ENCODE measurements at places on chromosomes 3 and 15.

DNA sequence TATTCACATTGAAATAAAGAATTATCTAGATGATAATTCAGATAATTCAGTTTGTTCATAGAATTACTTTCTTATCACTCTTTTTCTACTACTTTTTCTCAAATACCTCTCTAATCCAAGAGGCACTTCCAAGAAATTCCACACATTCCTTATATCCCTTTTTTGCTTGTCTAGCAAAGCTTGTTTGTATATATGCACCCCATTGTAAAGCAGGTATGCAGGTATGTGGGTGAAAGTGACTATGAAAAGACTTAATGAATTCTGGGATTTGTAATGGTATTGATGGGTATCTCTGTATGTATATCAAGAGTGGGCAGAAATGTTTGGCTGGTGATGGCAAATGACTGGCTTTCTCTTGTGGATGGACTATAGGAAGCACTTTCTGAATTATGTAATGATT is 94.1 kb upstream of the FGF7 start:
- no peak for DNase-seq

GRCh38 chr3:133970339-133970738 is 59.4 kb downstream of the SLCO2A1 start:
- DNase-seq = no peak

- DNase-seq = no peak
These were observed 50.6 kb upstream of the SPATA16 start for GRCh38 chr3:173191611-173192010.

GRCh38 chr15:73313861-73314260 is 54.9 kb downstream of the HCN4 start:
- no peak for DNase-seq

DNA sequence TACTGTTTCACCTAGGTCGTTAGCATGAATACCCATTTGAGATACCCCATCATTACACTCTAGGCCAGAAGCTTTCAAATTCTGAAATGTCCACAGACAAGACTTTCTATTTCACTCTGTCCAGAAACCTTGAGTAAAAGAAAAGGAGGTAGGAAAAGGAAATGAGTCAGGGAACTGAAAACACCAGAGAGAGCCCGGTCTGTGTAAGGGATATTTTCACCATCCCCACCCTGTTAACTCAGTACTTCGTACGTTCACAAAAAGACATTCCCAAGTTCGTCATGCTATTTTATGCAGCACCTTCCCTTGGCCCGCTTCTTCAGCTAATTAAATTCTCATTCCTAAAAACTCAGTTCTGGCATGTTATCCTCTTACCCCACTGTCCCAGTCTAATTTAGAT is 89.4 kb upstream of the SOX2 start:
- DNase-seq = no peak

DNA sequence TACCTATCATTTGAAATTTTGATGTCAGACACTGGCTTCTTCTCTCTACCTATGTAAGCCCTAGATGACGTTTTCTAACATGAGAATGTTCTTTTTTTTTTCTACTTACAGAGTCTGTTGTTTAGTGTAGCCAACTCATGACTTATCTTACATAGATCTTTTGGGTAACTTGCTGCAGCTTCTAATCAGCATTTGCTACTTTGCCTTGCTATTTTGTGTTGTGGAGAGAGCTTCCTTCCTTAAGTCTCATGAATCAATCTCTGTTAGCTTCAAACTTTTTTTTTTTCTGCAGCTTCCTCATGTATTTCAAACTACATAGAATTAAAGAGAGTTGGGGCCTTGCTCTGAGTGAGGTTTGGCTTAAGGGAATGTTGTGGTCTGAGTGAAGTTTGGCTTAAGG is 568.7 kb upstream of the BCHE start:
- no peak for DNase-seq

DNA sequence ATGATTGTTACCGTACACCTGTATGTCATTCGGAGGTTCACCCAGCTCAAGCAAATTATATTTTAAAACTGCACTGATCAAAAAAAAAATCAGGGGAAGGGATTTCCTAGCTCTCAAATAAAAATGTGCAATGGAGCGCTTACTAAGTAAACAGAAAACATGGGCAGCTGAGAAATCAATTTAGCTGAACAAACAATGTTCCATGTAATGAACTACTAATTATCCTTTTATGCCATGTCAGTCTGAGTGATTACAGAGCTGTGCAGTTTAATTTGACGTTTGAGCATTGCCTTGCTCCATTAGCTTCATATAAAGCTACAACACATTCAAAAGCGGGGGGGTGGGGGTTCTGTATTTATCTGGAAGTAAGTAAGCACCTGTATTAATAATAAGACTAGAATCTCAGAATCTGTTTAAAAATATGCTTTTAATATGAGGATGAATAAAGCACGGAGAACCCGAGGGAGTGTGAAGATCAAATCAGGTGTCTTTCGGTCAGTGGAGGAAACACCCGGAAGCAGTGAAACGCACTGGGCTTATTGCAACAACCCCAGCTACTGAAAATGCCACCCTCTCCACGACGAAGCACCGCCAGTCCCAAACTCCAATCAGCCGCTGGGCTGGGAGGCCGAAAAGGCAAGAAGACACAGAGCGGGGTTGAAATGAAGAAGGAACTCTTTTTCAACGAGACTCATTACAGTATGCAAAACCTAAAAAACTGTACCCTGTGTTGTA is 196.5 kb upstream of the ATP11B start:
- no peak for DNase-seq

GRCh38 chr15:86384186-86384585 is 304.5 kb downstream of the AGBL1 start:
- no peak for DNase-seq

GRCh38 chr3:115671761-115672455 is 48.6 kb downstream of the GAP43 start:
- no peak for DNase-seq

GRCh38 chr15:51346136-51346535 is 4.7 kb downstream of the GLDN start:
- DNase-seq = no peak

- no peak for DNase-seq
These were observed 9.4 kb downstream of the DCUN1D1 start for GRCh38 chr3:182970811-182971418.

- DNase-seq = no peak
These were observed 90.6 kb downstream of the TNFAIP8L3 start for GRCh38 chr15:51004103-51004551.

GRCh38 chr3:126340081-126340511 is 17.1 kb downstream of the KLF15 start:
- no peak for DNase-seq

GRCh38 chr3:195907684-195907933 is 742 bp downstream of the TNK2 start:
- no peak for DNase-seq

DNA sequence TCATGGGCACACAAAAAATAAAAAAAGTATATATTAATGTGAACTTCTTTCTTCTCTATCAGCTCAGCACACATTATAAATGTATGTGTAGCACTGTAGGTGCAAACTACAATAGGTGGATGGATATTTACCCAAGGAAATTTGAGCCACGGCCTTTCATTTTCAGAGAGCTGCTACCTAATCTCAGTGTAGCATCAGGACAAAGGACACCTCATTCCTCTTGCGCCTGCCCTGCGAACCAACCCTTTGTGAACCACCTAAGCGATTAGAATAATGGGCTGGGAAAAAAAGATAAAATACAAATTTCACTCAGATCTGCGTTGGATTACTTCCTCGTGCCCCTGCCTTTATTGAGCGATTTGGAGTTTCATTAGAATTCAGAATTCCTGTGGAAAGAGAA is 263.2 kb downstream of the NR2F2 start:
- no peak for DNase-seq

GRCh38 chr15:89375093-89376005 is 40.7 kb upstream of the POLG start:
- no peak for DNase-seq

GRCh38 chr3:129736070-129736469 is 129.6 kb upstream of the PLXND1 start:
- no peak for DNase-seq

DNA sequence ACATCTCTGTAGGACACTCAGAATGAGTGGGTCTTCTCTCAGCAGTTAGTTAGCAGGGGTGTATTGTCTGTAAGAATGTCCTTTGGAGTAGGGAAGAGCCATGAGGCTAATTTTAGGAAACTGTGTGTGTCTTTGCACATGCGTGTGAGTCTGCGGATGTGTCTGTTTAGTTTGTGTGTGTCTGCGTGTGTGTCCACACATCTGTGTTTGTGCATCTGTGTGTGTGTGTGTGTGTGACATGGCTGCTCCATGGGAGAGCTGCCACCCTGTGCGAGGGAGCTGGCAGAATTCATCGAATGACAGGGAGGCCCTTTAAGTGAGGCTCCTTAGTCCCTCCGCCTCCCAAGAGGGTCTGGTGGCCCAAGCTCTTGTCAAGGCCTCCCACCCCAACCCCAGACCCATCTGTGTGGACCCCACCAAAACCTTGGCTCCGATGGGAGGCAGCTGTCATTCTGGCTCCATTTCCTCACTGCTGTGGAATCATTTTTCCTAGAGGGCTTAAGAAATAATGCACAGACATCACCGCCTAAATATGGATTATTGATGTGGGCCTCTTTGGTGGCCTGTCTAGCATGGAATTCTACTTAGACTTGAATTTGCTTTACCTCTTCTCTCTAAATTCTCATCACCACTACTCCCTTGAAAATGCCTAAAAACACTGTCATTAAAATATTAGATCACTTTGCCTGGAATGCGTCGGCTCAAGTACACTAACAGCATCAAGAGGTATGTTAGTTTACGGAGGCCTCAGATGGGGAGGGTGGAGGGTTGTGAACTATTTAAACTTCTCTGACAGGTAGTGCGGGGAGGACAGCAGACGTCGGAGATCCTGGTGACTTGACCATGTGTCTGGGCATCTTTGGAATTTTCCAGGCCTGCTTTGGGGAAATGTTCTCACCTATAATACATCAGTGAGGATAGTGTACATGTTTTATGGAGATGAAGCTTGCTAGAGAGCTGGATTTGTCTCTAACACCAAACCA is 9.4 kb downstream of the ESYT3 start:
- DNase-seq = no peak

DNA sequence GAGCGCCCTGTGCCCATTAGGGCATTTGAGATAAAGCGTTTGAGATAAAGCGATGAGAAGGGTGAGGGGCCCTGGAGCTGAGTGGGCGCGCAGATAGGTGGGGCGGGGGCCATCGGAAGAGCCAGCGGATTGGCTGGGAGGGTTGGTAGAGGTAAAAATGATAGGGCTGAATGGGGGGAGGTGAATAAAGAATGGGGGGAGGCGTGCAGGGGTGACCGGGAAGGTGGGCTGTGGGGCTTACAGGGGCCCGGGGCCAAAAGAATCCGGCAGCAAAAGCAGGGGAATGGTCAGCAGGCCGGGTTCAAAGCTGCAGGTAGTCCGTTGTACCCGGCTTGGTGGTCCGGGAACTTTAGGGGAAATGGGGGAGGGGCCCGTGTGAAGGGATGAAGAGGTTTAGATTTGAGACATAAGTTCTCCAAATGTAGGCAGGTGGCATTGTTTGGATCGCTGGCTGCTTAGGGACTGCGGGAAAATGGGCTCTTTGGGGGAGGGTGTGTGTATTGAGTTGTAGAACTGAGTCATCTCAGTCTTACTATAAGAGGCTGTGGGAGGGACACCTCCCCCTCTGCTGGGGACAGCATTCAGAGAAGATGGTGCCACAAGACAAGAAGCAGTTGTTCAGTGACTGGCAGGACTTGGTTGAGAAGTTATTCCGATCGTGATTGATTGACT is 610 bp downstream of the ARID3B start:
- no peak for DNase-seq

- DNase-seq = no peak
These were observed 11.3 kb downstream of the SEMA4B start for GRCh38 chr15:90212221-90213098.

DNA sequence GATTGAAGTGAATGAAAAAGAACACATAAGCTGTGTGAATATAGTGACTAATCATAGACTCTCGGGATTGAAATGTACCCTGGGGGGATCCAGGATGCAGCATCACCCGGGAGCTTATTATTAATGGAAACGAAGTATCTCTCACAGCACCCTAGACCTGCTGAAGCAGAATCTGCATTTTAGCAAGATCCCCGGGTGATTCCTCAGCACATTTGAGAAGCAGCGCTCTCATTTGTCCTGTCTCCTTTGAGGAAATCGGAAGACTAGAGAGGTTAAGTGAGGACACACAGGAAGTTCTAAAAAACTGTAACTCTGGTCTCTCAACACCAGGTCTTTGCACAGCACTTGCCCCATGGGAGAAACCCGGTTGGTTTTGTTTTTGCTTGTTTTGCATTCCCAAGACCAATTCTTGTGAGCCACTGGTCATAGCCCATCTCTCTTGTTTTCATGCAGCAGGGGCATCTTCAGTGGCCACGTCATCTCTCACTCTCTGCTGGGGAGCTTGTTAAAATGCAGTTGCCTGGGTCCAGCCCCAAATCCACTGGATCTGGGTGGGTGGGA is 30.2 kb downstream of the ZNF710 start:
- no peak for DNase-seq

- no peak for DNase-seq
These were observed 88.8 kb upstream of the ADAMTSL3 start for GRCh38 chr15:83565138-83565537.

GRCh38 chr15:74170875-74171578 is 2.5 kb upstream of the ISLR start:
- DNase-seq = no peak

GRCh38 chr15:80744826-80745225 is 34.3 kb upstream of the CEMIP start:
- no peak for DNase-seq

DNA sequence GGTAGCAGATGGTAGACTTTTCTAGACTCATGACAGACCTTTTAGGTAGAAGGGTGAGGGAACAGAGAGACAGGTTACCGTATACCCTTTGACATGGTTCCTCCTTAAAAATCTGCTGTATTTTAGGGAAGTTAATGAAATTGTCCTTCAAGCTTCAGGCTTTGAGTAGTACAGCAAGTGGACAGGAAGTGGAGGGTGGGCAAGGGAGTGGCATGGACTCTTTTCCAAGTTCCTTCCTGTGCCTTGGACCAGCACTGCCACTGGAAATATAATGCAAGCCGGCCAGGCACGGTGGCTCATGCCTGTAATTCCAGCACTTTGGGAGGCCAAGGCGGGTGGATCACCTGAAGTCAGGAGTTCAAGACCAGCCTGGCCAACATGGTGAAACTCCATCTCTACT is 156.1 kb upstream of the LRRFIP2 start:
- no peak for DNase-seq

Data from NCI-H1048 (cell line).